ENCODE measurements at places on chromosomes 12 and 14.

GRCh38 chr12:8507596-8507995, 5.7 kb upstream of the CLEC4D start:
- no peak for DNase-seq

GRCh38 chr12:108052260-108052659, 76.8 kb upstream of the WSCD2 start:
- no peak for DNase-seq

GRCh38 chr12:17056546-17056945, 450.6 kb upstream of the LMO3 start:
- DNase-seq, result no peak

- DNase-seq, result no peak
Observed at GRCh38 chr14:57753821-57754220, 112.1 kb downstream of the SLC35F4 start.
